ENCODE measurements at places on chromosomes 11 and 22.

DNA sequence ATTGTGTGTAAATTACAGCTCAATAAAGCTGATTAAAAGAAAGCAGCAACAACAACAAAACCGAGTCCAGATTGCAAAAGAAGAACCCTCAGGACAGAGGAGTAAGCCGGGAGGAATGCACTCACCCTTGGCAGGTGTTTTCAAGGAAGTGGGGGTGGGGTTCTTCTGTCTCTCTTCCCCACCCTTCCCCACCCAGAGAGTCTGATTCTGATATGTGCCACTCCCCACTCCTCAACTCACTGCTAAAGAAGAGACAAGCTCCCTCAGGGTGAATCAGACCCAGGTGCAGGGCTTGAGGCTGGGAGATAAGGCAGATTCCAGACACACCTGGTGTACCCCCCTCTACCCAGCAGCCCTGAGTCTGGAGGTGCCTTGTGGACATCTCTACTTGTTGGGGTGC, 38.4 kb upstream of the PHF21A start:
- DNase-seq = no peak

GRCh38 chr11:133723056-133723455, 122.3 kb downstream of the SPATA19 start:
- no peak for DNase-seq

DNA sequence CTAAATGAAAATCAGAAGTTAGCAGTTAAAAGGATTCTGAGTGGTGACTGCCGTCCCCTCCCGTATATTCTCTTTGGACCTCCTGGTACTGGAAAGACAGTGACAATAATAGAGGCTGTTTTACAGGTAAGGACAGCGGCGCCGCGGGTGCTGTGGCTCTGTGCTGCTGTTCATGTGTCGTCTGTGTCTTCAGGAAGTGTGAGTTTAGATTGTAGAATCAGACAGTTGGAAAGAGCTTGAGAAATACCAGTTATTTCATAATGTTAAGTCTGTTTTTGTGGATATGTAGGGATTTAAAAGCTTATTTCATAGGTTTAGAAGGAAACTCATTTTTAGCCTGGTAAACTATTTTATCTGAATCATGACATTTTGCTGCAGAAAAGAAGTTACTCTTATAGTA, 27.4 kb upstream of the PANX2 start:
- DNase-seq = no peak

- DNase-seq = no peak
These were observed 176.7 kb upstream of the NCAM1 start for GRCh38 chr11:112784323-112785073.

DNA sequence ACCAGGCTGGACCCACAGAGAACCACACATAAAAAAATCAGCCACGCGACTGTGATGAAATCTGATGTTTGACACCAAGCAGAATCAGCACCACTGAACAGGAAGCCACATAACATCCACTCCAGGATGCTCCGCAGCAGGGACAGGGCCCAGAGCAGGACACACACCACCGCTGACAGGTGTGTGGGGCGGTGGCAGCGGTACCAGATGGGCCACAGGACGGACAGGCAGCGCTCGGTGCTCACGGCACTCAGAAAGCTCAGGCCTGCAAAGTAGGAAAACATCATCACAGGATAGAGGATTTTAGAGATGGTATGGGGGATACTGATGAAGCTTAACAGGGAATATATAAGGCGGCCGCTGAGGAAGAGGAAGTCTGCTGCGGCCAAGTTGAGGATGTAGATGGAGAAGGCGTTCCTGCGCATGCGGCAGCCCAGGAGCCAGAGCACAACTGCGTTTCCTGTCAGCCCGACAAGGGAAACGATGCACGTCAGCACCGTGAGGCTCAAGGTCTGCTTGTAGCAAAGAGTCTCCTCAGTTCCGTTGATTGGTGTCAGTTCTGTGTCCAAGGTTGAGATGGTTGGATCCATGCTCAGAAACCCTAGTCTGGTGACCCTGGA, 4.9 kb downstream of the MRGPRX1 start:
- no peak for DNase-seq

- no peak for DNase-seq
These were observed 37.2 kb downstream of the PARVA start for GRCh38 chr11:12414611-12415010.

GRCh38 chr22:45804319-45804985, 132.8 kb downstream of the ATXN10 start:
- no peak for DNase-seq

GRCh38 chr11:45482331-45482730, 183.1 kb downstream of the CHST1 start:
- no peak for DNase-seq
